Kidney epithelial cell (primary cell): ENCODE measurements at places on chromosomes 2 and 18.

GRCh38 chr2:150595803-150596470 is 108.5 kb upstream of the RND3 start:
- DNase-seq: no peak

- DNase-seq: no peak
Observed at GRCh38 chr2:9697909-9698308, 67.1 kb upstream of the YWHAQ start.

DNA sequence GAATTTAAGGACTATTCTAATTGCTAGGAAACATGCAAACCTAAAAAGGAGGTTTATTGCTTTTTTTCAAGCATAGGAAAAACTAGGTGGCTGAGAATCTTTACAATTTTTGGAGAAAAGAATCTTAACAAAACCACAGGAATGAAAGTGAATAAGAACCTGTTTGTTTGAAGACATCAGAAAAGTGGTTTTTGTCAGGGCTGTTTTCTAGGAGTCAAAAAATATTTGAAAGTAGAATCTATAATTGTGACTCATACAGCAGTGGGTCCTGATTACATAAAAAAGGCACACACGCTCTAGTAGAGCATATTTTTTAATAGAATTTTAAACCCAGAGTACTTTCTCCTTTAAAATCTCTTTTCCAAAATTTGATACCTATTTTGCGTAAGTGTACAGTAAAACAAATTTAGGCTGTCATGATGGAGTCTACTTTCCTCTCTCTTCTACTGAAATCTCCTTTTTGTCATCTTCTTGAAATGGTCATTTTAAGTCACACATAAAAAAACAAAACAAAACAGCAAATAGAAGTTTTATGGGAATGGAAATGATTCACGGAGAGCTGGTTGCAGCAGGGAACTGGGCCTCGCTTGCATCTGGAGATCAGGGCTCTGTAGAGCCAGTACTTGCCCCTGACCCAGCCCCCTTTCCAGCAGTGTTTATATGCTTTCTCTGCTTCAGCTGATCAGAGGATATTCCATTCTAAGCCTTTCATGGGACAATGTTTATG is 59.1 kb upstream of the PELI1 start:
- no peak for DNase-seq

DNA sequence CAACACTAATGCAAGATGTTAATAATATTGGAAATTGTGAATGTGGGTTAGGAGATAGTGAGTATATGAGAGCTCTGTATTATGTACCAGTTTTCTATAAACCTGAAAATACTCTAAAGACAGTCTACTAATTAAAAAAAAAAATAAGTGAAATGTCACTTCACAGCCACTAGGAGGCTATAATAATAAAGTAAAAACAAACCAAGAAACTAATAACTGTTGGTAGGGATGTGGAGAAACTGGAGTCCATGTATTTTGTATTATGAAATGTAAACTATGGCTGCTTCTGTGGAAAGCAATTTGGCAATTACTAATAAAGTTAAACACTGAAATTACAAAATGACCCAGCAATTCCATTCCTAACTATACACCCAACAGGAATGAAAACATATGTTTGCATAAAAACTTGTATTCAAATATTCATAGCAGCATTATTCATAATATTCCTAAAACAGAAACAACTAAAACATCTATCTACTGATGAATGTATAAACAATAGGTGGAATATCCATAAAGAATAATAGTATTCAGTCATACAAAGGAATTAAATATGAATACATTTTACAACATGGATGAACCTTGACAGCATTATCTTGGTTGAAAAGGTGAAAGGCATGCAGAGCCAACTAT is 36.2 kb downstream of the CCDC178 start:
- DNase-seq: no peak

DNA sequence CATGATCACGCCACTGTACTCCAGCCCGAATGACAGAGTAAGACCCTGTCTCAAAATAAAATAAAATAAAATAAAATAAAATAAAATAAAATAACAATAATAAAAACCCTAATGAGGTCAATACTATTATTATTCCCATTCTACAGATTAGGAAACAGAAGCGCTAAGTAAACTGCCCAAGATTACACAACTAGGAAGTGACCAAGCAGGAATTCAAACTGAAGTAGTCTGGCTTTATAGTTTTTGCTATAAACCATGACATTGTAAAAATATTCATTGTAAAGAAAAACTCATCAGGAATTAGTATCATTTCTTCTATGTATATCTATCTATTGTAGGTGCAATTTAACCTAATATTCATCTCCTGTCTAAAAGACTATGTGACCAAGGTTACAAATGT is 1.2 kb downstream of the PLEKHM3 start:
- DNase-seq: no peak

GRCh38 chr2:56456791-56457190 is 273.0 kb downstream of the CCDC85A start:
- DNase-seq: no peak

- DNase-seq: no peak
Observed at GRCh38 chr2:4938206-4938605, 754.0 kb upstream of the SOX11 start.

GRCh38 chr18:76920974-76921373 is 98.6 kb downstream of the ZNF236 start:
- DNase-seq: no peak

DNA sequence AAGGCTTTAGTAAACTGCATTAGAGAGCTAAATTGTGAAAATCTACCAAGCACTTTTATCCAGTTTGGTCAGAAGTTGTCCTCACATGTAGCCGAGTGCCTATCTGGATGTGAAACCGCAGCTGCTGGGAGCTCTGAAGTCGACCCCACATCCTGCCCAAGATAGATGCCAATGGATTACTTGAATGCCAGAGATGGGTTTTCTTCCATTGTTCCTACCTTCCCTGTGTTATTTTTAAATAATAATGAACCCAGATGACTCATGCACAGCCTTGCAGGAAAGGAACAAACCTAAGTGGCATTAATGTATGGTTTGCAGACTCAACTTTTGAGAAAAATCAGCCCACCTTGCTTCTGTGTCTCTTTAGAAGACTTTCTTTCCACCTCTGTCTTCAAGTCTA is 408.5 kb downstream of the FBXO15 start:
- peak; percentile 37 for DNase-seq

GRCh38 chr18:59646228-59646962 is 50.8 kb downstream of the CCBE1 start:
- DNase-seq: no peak

GRCh38 chr2:8132351-8132831 is 549.5 kb upstream of the ID2 start:
- DNase-seq: no peak
